Activated CD4-positive, alpha-beta T cell treated with anti-CD3 and anti-CD28 coated beads, Interleukin-2, Interleukin-6, amounts not matched to agents 100 ng/mL and 50 ng/mL, durations not matched to agents 16 hours and 8 hours (primary cell): ENCODE measurements at places on chromosomes 11 and 22.
A peak's percentile ranks its signal among the peaks of the same experiment; 100 is the strongest.

DNA sequence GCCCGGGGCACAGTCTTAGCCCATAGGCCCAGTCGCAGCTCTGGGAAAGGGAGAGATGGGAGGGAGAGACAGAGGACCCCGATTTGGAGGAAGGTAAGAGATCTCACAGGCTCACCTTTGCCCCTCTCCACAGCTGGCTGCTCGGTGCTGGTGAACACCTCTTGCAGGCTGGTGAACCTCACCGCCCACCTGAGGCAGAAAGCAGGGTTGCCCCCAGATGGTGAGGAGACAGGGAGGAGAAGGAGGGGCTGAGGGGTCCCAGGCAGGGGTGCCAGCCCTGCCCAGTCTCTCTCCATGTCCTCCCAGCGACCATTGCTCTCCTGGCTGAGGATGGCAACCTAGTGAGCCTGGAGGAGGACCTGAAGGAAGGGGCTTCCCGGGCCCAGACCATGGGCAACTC lies 1.2 kb downstream of the C22orf15 start:
- DNase-seq, result no peak

- no peak for DNase-seq
These were observed 14.3 kb downstream of the POLR2F start for GRCh38 chr22:37967637-37968451.

DNA sequence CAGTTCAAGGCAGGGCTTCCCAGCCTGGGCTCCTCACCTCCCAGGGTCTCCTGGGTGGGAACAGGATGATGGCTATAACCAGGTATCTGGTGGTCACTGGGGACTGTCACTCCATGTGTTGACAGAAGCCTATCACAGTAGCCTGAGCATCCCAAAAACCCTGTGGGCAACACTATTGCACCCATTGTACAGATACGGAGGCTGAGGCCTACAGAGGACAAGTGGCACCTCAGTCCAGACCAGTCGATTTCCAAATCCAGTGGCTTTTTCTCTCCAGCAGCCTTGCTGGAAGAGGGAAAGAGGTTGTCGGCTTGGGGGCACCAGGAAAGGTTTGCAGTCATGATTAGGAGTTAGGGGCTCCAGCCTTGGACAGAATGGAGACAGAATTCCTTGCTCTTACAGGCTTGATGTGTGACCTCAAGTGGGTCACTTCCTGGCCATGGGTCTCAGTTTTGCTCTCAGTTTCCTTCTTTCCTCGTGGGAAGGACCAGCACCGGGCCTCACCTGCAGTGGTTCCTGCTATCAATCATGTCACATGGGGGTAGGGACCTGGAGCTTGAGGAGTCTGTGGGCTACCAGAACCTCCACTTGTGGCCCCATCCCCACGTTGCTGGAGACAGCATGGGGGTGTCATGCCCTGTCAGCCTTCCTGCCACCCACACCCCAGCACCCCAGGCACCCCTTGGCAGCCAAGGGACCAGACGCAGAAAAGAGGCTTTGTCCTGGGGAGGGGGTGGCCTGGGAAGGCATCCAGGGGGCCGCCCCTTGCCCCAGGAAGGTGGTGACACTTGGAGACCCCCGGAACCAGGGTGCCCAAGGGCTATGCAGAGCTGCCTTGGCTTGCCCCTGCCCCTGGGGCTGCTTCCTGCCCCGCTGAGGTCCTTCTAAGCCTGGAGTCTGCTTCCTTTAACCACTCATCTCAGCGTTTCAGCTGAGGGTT lies 2.1 kb downstream of the EMID1 start:
- no peak for DNase-seq

GRCh38 chr11:127521413-127521812 lies 520.8 kb upstream of the KIRREL3 start:
- DNase-seq, result no peak

DNA sequence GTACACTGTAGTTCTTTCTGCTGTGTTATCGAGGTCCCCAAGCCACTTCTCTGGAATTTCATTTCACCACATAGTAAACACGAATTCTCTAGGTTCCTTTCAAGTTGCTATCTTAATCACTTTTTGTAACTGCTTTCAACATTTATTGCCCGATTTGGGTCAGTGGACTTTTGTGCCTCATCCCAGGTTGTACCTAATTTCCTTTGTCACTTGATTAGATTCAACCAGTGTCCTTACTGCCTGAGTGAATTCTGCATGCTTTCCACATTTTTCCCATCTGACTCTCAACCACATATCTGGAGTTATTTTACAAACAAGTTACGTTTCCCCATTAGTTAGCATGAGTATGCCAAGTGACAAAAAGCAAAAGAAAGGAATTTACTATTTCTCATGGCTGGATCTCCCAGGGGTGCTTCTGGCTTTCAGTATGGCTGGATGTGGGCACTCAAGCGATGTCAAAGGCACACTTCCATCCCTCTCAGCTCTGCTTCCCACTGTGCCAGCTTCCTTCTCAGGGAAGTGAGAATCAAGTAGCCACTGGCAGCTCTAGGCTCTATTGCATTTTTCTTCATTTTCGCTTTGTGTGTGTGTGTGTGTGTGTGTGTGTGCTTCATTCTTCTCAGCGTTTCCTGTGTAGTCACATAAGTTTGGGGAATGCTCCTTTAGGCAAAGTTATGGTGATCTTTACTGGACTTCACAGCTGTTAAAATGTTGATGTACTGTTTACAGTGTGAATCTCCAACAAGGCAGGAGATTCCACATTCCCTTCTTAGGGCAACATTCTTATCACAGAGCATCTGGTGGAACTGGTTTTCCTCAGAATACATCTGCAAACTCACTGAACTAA lies 128.9 kb downstream of the DBX1 start:
- no peak for DNase-seq

DNA sequence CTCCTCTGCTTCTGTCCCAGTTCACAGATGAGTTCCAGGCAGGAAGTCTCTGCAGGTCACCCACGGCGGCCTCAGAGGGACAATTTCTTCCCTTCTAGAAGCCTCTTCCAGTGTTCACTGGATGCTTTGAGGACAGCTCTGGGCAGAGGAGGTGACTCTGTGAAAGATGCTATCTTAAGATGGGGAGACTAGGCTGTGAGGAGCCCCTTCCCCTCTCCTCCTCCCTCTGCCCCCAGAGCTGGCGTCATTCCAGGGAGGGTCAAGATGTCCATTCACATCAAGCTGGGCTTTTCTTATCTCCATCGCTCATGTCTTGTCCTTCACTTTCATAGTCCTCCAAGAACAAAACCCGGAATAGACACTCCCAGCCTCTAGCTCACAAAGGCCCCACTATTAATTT lies 3.3 kb downstream of the APLNR start:
- no peak for DNase-seq

DNA sequence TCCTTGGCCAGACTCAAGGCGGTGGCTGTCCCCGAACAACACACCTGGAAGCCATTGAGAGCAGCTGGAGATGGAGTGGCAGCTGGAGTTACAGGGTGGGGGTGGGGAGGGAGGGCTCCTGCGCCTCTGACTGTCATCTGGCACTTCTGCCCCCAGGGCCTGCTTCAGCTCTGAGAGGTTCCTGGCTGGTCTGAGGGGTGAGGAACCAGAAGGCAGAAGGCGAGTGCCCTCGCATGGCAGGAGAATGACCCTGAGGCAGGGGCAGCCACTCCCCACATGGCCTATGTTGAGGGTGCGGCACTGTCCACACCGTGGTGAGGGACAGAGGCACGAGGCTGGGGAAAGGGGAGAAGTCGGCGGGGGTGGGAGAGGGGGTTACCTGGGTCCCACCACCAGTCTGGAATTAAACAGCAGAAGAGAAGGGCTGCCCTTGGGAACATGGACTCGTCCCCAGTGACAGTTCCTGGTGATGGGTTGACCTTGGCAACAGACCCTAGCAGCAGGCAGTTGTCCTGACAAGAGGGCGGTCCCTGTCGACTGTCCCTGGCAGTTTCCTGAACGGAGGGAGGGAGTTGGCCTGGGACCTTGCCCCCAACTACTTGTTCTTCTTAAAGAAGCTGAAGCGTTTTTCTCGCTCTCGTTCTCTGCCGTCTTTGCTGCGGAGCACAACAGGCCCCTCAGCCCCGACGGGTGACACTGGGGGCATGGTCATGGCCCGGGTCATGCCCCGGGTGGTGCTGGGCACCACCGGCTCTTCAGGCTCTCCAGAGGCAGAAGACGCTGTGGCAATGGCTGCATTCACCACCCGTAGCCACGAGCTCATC lies 7.8 kb upstream of the RBM4B start:
- no peak for DNase-seq

DNA sequence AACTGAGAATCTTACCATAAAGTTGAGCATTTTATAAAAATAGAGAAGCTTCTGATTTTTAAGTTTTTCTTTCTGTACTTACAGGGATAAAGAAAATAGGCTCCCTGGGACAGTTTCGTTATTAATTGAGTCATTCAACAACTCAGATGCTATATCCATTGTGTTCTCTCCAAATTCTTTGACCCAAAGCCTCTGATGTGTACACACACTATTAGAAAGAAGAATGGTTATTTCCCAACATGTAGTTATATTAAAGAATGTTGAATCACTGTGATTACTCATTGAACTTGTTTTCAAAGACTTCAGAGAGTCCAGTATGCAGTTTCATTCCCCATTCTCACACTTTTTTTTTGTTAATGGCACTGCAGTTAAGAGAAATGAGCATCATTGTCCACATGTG lies 734.3 kb upstream of the ARHGAP42 start:
- DNase-seq, result no peak

GRCh38 chr11:126874276-126874675 lies 126.3 kb downstream of the KIRREL3 start:
- DNase-seq, result no peak

- no peak for DNase-seq
These were observed 19.6 kb upstream of the IL18BP start for GRCh38 chr11:71979094-71979493.

DNA sequence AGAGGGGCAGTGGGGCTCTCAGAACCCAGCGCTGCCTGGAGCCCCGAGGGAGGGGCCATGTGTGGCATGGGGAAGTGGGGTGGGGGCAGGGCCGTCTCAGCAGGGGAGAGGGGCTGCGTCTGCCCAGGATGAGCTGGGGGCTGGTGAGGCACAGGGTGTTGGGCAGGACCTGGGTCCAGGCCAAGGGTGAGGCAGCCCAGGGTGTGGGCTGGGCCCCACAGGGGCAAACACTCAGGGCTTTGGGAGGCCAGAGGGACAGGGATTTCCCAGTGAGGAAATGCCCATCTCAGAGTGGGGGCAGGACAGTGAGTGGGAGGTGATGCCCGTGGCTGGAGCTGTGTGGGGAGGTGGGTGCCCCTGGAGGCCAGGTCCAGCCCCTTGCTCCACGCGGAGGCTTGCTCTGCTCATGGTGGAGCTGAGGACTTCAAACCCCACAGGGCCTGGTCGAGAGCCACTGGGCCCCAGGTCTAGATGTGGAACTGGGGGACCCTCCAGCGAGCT lies 5.4 kb downstream of the PLXNB2 start:
- DNase-seq, result no peak

- DNase-seq, result no peak
These were observed 110.2 kb upstream of the SESN3 start for GRCh38 chr11:95341221-95341620.

- no peak for DNase-seq
These were observed 61.5 kb downstream of the BTG4 start for GRCh38 chr11:111450480-111451320.

GRCh38 chr11:82867495-82868082 lies 32.6 kb downstream of the PRCP start:
- DNase-seq, result peak; percentile 82

GRCh38 chr11:75456596-75457183 lies 23.7 kb upstream of the KLHL35 start:
- no peak for DNase-seq

- peak; percentile 36 for DNase-seq
These were observed 821 bp downstream of the CELF1 start for GRCh38 chr11:47552056-47552565.
